ENCODE measurements at places on chromosomes 5 and 9.

- no peak for DNase-seq
Measured at GRCh38 chr5:63121471-63121870, 542.9 kb downstream of the LRRC70 start.

- DNase-seq, result no peak
Measured at GRCh38 chr9:8053501-8053900, 253.9 kb upstream of the DMAC1 start.

DNA sequence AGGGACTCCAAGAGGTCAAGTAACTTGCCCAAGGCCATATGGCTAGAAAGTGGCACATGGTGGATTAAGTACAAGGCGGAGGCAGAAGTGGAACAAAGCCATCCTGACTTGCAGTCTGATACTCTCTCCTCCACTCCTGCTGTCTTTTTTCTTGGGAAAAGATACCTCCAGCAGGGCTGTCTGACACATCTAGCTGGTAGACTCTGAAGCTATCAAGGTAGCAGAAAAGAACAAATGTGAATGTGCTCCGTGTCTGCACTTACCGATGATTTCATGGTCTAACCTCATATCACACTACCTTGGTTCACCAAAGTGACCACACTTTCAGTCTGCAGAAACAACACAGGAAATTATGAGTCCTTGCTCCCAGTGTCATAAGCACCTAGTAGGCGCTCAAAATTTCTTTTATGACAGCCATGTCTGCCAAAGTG lies 284.8 kb downstream of the CRB2 start:
- DNase-seq, result no peak

GRCh38 chr9:21668516-21668915 lies 133.9 kb upstream of the MTAP start:
- DNase-seq, result no peak

DNA sequence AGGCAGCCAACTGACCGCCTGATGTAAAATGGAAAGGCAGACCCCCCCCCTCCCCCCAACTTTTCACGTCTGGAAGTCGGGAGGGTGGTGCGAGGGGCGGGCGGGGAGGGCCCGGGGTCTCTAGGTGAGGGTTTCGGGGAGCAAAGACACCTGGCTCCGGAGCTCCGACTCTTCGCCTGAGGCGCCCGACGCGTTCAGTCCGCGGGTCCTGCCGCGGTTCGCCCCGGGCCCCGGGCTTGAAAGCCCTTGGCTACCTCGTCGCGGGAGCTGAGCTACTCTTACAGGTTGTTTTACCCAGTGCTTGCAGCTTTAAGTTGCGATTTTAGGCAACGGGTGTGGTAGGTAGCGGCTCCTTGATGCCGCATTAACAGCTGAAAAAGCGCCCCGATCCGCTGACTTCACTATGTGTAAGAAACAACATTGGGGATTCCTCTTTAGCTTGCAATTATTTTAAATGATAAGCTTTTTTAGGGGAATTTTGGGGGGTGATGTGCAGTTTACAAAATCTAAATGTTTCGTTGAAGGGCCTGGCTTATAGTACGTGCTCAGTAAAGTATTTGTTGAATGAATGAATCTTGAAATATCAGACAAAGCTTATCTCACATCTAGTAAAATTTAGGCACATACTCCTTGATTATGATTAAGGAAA lies 722 bp downstream of the CDC42SE2 start:
- peak; percentile 36 for DNase-seq

- DNase-seq, result no peak
Measured at GRCh38 chr5:128636361-128636760, 98.3 kb upstream of the FBN2 start.

- peak; percentile 56 for DNase-seq
Measured at GRCh38 chr9:121686930-121687541, 35.6 kb downstream of the DAB2IP start.

- DNase-seq, result peak; percentile 50
Measured at GRCh38 chr9:34139477-34140146, 13.1 kb upstream of the DCAF12 start.

DNA sequence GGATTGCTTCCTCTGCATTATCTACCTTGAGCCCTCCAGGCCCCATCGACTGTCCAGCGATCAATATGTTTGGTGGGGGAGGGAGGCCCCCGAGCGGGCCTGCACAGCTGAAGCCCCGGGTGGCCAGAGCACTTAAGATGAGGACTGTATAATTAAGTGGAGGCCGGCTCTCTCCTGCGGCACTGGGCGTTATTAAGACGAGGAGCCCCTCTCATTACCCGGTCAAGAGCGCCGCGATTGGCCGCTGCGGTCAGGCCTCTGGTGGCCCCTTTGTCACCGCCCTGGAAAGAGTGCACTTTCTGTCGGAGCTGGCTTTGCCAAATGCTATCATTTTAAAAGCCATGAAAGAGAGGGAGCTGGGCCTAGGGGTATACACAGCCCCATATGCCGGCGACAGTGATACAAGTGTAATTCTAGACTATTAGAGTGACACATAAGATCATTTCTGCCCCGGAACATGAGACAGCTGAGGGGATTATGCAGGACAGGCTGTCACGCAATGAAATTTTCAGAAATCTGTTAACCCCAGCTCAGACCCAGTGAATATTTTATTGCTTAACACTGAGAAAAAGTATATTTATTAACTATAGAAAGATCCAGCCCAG lies 106.3 kb upstream of the IRX1 start:
- DNase-seq, result no peak

GRCh38 chr5:43555895-43556606 lies 826 bp downstream of the PAIP1 start:
- DNase-seq, result peak; percentile 27

DNA sequence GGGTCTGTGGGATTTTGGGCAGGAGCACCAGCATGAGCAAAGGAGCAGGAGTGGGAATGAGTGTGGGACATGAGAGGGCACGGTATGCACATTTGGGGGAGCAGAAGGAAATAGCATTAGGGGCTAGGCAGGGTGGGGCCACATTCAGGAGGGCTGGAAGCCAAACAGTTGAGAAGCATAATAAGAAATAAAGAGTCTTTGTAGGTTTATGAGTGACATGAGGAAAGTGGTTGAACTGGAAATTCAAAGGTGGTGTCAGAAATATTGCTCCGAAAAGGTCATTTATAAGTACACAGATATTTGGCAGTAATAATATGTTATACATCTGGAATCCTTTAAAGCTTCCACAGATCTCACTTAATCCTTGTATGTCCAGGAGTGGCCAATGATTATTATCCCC lies 26.4 kb downstream of the ARHGEF28 start:
- DNase-seq, result no peak

GRCh38 chr5:165309446-165309845 lies 1804.0 kb downstream of the MAT2B start:
- DNase-seq, result no peak

DNA sequence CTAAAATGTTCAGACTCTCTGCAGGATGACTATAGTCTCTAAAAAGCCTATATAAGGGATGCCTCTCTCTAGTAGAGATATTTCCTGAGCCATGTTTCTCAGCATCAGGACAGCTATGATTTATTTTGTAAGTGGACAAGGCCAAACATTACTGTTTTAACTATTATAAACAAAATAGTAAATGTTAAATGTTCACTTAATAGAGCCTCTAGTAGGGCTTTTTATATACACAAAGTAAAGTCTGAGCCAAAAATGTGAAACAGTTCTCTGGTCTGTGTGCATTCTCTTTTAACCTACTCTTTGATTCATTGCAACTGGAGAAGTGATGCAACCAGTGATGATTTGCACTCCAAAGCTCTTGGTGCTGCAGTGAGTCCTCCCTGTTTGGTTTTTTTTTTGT lies 220.5 kb downstream of the GDNF start:
- DNase-seq, result no peak

- peak; percentile 28 for DNase-seq
Measured at GRCh38 chr5:146662229-146662628, 146.2 kb upstream of the GPR151 start.

GRCh38 chr5:95113489-95113888 lies 171.4 kb downstream of the MCTP1 start:
- DNase-seq, result no peak

DNA sequence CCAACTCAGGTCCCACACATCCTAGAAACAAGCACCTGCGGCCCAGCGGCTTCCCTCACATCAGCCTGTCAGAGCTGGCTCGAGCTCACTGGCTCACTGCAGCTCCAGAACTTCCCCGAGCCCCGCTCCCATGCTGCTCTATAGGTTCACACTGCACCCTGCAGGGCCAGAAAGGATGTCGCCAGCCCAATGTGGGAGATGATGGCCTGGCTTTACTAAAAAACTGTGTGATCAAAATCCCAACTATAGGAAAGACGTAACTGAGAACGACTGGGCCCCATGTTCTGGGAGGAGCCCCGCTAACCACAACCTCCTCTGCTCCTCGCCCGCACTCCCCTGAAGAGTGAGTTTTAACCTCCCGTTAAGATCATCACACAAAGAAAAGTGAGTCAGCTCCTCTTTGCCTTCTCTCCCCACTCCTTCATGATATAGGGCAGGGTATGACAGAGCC lies 4.6 kb downstream of the SURF4 start:
- DNase-seq, result no peak

DNA sequence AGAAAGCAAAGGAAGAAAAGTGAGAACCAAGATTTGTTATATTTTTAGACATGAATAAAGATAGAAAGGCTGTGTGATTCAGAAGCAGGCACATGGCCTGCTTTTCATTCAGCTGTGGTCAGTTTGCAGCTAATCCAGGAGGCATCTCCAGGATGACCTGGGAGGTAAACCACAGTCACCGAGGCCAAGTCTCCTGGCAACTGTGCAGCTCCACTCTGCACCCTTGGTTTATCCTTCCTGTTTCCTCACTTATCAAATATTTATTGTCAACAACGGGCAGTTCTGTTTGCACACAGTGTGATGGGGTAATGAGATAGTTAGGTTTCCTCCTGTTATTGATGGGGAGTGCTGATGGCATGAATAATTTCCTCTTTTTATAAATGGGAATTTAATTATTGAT lies 243.0 kb downstream of the PSAT1 start:
- peak; percentile 21 for DNase-seq

- DNase-seq, result no peak
Measured at GRCh38 chr5:142425286-142426065, 100.7 kb upstream of the SPRY4 start.

DNA sequence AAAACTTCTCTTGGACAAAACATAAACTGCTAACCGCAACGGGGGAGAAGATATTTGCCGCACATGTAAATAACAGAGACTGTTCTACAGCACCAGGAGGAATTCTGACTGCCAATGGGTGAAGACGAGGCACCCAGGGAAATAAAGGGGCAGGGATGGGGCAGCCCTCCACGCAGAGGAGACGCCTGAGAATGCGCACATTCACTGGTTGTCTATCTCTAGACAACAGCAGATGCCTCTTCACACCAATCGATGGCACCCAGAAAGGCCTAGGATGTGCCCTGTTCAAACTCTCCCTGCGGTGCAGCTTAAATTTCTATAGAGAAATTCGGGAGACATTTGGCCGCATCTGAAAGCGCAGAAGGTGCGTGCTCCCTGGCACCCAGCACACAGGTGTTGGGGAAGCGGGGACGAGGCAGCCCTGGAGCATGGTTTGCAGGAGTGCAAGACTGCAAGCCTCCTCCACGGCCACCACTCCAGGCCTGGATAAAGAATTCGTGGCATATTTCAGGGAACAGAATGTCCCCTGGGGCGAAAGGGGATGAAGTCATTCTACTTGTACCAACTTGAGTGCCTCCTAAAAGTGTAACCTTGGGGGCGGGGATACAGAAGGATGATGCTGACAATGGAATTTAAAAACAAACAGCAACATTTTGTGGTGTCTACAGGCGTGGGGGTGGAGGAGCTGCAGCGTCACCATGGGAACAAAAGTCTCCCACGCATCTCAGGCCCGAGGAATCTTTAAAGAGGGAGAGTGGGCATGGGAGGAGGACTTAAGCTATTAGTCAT lies 6.3 kb upstream of the IRX2 start:
- no peak for DNase-seq

GRCh38 chr5:134143944-134144941 lies 29.8 kb downstream of the TCF7 start:
- DNase-seq, result no peak

DNA sequence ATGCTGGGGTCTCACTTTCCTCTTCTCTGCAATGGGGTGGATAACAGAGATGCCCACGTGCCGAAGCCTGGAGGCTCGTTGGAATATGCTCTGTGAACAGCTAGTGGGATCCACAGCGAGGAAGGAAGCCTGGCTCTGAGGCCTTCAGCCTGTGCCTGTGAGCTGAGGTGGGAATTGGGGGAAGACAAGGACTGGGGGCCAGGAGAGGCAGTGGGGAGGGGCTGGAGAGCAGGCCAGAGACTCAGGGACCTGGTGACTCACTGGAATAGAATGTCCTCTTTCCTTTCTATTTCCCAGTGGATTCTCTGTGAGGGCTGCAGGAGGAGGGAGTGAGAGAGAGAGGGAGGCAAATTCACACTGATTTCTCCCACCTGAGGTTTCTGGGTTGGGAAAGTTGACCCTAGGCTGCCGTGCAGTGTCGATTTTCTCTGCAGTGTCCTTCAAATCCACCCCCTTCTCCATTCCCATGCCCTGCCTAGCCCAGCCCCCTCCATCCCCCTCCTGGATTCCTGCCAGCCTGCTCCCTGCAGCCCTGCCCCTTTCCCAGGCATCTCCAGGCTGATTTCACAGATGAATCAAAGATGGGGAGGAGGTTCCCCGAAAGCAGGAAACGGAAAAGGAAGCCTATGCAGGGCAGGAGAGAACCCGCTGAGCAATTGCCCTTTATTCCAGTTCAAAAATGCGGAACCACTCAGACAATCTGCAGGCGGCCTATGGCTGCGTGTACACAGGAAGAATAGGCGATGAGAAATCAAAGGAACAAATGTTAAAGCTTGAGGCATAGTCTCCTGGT lies 1.4 kb upstream of the SPAAR start:
- peak; percentile 62 for DNase-seq

DNA sequence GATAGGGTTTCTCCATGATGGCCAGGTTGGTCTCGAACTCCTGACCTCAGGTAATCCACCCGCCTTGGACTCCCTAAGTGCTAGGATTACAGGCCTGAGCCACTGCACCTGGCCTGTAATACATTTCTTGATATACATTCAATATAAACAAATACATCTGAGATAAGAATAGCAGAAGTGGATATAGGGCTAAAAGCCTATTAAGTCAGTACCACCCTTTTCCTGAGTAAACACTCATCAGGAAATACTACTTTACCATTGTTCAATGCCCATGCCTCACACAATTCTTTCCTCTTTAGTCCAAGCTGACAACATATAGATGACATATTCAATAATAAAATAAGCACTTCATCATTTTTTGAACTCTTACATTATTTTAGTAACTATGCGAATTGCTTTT lies 64.8 kb downstream of the MRPS27 start:
- DNase-seq, result no peak
